Mucosa of gallbladder (tissue), 1 donor: ENCODE measurements at places on chromosomes 16 and 17. TPM values are rescaled to one million over a fixed set of nuclear protein-coding genes. Genes with fewer than 3 reads are reported as not detected.

The FHOD1 gene
- 46.4 TPM for total RNA-seq

The SLC38A8 gene
- not detected for total RNA-seq

The FBXL20 gene
- 31.8 TPM for total RNA-seq

The PPP1R1B gene
- 2.4 TPM for total RNA-seq

- no peak for DNase-seq
Measured at GRCh38 chr17:56870081-56870651, 36.2 kb downstream of the DGKE start.

DNA sequence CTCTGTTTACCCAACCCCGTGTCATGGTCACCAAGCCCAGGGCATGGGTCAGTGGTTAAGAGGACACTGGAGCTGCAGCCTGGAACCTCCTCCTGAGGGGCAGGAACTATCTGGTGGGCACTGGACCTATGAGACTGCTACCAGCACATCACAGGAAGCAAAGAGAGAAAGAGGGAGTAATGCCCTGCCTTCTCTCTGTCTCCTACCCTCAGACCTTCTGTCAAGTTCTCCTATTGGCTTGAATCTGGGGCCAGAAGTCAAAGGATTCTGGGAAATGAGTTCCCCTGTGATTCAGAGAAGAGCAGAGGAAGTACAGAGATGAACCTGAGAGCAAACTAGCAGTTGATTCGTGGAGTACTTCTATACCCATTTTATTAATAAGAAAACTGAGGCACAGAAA is 123.0 kb upstream of the GNAO1 start:
- no peak for DNase-seq

- DNase-seq: no peak
Measured at GRCh38 chr17:55709984-55710383, 12.7 kb downstream of the TMEM100 start.

DNA sequence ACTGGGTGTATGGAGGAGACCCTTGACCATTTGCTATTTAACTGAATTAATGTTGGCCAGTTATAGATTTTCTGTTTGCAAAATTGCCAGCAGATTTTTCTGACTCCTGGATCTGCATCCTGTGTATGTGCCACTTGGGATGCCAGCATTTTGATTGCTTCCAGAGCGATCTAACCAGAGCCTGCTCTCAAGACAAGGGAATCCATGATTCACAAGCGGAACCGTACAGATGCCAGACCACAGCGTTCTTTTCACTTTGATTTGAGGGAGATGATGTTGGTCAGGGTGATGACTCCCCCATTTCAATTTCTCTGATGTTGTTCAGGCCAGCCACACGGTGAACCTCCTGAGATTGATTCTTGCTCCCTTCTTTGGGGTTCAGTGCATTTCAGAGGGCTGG is 228.7 kb downstream of the CDH13 start:
- DNase-seq: no peak

- DNase-seq: no peak
Measured at GRCh38 chr17:63696381-63696961, 3.5 kb downstream of the LIMD2 start.

DNA sequence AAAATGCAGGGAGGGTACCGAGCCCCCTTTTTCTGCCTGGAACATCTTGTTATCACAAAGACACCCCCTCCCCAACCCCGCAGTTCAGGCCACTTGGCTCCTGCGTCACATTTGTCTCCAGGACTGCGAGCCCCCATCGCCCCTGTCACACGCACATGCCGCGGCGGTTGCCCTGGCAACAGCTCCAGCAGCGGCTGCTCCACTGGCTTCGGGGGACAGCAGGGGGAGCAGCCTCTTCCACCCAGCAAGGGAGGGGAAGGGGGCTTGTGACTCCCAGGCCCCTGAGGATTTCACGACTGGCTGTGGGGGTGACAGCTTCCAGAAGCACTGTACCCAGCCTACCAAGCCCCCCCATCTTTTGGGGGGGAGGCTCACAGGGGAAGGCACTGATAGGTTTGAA is 2.6 kb downstream of the BAIAP3 start:
- no peak for DNase-seq

GRCh38 chr17:76080768-76081287 is 1.8 kb downstream of the ZACN start:
- no peak for DNase-seq

- no peak for DNase-seq
Measured at GRCh38 chr16:398561-399339, 1.8 kb downstream of the NME4 start.

DNA sequence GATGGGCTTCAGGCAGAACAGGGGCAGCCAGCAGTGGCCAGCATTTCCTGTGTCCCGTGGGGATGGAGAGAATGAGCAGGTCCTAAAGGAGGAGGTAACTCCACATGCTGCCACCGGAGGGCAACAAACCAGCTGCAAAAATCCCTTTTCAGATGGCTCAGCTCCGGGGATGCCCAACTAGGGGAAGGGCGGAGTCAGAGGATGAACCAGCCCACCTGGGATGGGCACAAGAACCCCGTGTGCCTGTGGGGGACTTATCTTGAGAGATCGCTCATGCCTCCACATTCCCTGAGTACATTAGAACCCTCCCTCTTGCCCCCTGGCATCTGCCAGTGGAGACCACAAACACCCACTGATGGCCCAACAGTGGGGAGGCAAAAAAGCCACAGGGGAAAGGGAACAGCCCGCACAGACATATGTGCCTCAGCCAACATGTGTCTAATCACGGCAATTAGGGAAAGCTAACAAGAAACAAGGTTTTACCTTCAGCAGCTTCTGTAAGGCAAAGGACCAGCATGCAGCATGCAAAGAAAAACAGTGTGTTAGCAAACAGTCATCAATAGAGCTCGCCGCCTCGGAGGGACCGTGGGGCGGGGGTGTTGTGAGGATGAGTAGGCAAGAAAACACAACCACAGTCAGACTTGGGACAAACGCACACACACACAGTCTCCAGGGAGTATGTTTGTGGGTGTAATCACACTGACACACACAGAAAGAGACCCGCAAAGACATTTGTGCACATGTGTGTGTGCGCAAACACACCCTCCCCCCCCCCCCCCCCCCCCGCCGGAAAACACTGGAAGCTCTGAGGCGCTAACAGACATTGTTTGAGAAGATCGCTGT is 64.0 kb downstream of the MYO18A start:
- no peak for DNase-seq

- no peak for DNase-seq
Measured at GRCh38 chr17:45780921-45781320, 3.2 kb upstream of the CRHR1 start.

DNA sequence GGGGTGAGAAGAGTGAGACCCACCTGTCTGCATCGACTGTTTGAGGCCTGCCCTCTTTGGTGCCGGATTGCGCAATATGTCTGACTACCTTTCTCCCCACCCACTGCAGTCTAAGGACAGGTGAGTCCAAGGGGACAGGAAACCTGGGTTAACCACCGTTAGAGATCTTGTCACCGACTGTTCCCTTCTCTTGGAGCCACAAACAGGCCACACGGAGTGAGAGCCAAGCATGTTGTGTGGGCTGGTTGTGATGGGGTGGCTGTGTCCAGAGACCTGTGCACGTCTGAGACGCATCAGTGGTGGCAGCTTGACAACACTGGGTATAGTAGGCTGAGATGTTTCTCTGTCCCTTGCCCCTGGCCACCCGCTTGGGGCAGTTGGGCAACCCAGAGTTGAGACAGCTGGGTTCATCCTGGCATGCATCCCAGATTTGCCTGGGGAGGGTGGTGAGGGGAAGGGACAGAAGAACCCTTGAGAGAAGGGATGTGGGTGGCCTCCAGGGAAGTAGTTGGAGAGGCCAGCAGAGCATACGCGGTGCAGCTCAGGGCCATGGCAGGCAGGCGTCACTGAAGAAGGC is 21.4 kb downstream of the MPRIP start:
- no peak for DNase-seq
